NCI-H510A (cell line): ENCODE measurements at places on chromosomes 1 and 21.

- no peak for DNase-seq
Measured at GRCh38 chr21:31356440-31356839, 12.4 kb upstream of the TIAM1 start.

DNA sequence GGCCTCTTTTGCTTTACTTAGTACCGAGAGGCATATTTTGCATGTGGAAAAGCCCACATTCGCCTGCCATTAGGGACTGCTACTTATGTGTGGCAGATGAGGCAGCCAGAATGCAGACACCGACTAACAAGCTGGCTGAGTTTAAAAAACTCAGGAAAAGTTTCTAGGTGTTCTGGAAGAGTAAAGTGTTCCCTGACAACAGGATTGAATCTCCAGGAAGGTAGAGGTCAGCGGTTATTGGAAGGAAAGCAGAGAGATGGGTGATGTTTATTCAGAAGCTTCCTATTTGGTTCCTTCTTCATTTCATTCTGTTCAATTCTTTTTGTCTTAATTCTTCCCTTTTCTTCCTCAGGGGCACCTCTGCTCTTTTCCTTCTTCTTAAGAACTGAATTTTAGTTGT is 206.9 kb upstream of the SNX7 start:
- DNase-seq: no peak

GRCh38 chr1:240912821-240913220 is 300.9 kb upstream of the GREM2 start:
- DNase-seq: no peak

GRCh38 chr1:116465845-116466685 is 93.0 kb downstream of the ATP1A1 start:
- no peak for DNase-seq

GRCh38 chr21:38267991-38268863 is 11.4 kb downstream of the KCNJ15 start:
- DNase-seq: no peak

GRCh38 chr1:11845641-11846335 is 1.8 kb downstream of the NPPA start:
- DNase-seq: no peak

DNA sequence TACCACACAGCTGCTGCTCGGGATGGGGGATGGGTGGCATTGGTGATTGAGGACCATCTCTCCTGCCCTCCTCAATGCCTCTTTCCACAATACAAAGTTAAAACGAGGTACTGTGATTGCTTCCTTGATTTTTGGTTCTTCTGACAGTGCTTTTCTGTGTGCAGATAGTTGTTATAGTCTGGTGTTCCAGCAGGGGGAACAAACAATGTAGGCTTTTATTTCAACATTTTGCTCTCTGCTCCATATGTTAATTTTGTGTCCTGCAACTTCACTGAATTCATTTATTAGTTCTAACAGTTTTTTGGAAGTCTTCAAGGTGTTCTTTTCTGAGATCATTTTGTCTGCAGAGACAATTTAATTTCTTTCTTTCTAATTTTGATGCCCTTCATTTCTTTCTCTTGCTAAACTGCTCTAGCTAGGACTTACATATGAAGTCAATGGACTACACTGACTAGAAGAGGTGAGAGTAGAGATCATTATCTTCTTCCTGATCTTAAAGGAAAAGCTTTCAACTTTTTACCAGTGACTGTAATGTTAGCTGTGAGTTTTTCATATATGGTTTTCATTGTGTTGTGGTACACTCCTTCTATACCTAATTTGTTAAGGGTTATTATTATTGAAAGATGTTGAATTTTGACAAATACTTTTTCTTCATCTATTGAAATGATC is 45.4 kb downstream of the TNFSF18 start:
- DNase-seq: no peak

DNA sequence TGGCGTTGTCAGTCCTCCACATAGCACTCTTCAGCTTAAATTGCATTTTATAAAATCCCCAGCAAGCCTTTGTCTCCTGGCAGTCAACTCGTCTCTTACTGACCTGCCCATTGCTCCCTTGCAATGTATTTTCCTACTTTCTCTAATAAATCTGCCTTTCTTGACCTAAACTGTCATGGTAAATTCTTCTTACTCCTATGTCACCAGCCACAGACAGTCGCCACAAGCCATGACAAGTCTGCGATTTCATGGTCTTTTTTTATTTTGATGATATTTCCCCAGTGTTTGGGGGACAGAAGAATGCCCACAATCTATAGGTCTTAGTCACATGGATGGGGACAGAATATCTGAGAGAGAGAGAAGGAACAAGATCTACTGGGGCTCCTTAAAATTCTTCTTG is 8.4 kb downstream of the IFNAR2 start:
- no peak for DNase-seq

DNA sequence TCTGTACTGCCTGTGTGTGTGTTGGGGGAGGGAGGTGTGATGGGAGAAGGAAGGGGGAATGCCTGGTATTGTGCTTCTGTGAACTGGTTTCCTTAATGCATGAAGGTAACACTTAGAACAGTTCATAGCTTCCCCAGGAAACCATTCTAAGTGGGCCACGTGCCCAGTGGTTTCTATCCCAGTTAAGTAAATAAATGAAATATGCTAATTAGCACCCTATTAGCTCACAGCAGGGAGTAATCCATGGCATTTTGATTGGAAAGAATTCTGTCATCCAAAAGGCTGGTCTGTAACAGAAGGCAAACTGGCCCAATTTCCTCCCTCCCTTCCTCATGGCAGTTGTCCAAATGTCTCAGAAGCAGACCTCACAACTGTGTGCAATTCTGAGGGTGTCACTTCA is 199.3 kb downstream of the TTLL7 start:
- no peak for DNase-seq

DNA sequence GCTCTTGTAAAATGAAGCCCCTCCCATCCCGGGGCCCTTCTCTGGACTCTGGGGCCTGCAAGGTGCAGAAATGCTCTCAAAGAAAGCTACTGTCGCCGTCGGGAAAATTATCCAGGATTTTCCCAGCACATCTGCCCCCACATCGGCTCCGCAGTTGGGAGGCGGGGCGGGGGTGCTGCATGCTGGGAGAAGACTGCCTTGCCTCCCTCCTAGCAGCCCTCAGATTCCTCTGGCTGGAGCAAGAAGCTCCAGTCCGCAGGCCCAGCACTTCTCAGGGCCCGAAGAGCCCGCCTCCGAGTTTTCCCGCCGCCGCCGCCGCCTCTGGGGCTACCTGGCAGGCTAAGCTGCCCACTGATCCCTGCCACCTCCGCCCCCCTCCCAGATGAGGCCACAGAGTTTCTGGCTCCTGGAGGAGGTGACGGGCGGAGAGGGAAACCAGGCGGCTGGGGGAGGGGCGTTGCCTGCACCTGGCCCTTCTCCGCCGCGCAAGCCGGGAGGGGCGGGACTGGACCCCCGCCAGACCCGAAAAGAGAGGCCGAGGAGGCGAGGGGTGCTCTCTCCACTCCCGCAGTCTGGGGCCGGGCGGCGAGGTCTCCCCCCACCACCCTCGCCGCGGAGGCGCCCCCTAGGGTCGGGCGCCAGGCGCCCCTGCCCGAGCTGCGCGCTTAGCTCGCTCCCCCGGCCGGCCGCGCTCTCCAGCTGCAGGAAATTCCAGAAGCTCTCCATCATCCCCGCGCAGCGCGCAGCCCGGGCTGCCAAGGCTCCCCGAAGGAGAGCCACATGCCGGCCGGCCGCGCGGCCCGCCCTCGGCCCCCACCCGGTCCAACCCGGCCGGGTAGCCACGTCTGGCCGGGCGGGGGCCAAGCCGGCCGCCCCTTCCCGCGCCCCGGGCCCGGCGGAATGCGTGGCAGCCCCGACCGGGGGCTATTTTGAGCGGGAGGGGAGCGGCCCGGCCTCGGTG is 28.8 kb downstream of the AHDC1 start:
- DNase-seq: peak; percentile 92

DNA sequence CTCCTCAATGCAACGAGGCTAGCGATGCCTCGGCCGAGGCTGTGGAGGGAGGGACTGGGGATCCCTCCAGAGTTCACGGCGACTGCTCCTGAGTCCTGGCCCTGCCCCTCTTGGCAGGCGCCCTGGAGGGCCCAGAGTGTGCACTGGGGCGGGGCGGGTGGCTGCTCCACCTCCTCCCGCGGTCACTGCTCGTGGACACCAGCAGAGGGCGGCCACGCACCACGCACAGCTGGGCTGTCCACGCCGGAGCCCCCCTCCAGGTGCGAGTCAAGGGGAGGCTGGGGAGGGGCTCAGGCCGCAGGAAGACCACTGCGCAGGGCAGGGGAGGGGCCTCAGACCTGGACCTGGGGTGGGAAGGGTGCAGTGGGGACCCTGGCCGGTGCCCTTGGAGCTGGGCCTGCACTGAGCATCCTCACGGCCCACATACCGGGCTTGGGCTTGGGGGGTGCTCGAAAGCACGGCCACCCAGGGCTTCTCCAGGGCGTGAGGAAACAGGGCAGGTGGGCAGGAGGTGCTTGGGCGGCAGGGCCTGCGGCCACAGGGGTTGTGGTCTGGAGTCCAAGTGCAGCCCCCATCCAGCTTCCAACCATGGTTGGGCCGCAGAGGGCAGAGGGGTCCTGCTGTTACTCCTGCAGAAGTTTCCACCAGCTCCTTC is 20.6 kb upstream of the TTC34 start:
- DNase-seq: no peak

DNA sequence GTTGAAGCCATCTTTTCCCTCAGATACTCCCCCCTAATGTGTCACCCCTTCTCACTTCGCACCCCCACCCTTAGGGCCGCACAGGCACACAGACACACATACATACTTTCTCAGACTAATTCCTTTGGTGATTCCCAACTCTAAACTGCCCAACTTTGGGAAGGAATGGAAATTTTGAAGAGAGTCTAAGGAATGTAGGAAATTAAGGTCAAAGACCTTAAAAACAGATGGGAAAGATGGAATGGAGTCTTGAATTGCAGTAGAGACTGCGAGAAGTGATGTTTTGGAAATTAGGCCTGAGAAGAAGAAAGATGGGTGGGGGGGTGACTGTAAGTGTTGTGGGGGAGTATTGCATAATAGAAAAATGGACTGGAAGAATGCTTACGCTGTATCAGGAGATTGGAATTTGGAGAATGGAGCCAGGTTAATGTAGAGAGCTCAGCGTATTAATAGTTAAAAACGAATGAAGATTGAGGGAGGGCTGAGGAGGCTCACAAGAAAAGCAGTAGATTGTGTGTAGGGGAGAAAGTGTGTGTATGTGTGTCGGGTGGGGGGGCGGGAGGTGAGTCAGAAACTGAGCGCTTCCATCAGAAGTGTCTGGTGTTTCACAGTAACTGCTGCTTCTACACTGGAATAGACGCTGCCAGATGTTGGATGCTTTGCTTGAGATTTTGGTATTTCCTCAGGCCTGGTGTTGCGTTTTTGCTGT is 1.7 kb downstream of the PIP5K1A start:
- DNase-seq: no peak

DNA sequence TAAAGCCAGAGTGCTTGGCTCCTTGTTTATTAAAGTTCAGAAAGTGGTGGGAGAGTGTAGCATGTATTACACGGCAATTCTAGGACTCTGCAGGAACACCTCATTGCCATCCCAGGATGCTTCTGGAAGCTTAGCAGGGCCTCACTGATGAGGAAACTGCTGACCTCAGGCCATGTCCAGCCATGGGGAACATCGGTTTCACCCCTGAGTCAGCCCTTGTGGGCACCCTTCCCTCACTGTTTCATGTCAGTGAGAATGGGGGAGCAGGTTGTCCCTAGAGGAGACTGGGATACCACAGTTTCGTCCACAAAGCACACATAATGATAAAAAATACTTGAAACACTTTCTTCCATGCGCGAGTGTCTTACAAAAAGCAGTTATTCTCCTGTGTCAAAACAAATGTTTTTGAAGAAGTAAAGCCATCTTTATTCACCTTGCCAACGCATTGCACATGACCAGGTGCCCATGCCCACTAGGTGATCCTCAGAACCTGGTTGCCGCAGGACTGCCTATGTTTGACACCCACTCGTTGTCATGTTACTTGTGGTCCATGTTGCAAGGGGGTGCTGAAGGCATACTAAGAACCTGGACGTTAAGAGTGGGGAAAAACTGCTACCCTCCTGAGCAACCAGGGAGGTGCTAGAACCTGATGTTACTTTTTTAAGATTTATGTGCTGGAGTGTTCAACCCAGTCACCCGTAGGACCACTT is 41.2 kb upstream of the TTC22 start:
- no peak for DNase-seq

DNA sequence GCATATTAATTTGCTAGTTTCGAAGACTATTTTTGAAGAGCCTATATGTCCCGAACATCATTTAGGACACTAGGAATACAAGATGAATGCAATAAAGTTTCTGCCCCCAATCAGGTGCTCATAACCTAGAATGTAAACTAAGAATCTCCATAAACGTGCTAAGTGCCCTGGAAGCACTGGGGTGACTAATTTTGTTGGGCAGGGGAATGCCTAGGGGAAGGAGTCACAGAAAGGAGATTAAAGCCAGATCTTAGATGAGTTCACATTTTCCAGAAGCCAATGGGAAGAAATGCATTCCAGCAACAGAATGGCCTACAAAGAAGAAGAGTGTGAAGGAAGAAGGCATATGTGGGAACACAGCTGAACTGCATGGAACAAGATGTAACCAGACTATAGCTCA is 19.5 kb downstream of the SCYL3 start:
- no peak for DNase-seq

GRCh38 chr1:84619383-84620102 is 45.3 kb upstream of the CTBS start:
- no peak for DNase-seq

DNA sequence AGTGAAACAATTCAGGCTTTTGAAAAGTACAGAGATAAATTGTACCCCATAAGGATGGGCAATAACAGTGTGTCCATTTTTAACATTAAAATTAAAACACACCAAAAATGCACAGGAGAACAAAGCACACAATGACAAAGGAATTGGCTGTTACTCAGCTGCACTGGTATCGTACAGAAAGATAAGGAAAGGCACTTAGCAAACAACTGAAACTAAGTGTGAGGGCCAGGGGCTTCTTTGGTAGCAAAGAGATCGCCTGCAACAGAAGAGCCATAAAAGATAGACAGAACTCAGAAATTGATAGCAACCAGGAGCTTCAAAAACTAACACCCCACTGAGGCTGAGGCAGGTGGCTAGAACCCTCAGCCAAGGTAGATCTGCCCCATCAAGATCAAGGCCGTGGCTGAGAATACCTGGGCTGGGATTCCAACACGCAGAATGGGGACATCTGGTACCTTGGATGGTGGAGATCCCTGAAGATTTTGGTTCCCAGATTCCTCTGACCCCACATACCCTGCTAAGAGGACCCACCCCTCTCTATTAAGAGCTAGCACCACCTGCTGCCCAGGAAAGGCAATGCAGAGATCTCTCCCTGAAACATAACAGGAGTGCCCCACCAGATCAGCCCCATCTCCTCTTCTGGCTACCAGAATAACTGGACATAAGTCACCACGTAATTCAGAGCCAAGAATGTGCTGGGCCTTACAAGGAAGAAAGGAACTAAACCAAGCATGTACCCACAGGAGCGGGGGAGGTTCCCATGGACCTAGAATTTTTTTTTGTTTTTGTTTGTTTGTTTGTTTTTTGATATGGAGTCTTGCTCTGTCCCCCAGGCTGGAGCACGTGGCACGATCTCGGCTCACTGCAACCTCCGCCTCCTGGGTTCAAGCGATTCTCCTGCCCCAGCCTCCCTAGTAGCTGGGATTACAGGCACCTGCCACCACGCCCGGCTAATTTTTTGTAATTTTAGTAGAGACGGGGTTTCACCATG is 16.2 kb downstream of the PLEKHO1 start:
- DNase-seq: no peak

GRCh38 chr1:59020151-59020997 is 236.5 kb upstream of the JUN start:
- no peak for DNase-seq

- peak; percentile 59 for DNase-seq
Measured at GRCh38 chr1:3772027-3772714, 378 bp upstream of the SMIM1 start.

- no peak for DNase-seq
Measured at GRCh38 chr1:204746838-204747442, 61.4 kb upstream of the LRRN2 start.

- DNase-seq: no peak
Measured at GRCh38 chr1:203586496-203587081, 40.0 kb upstream of the ATP2B4 start.
